DMS79 (cell line): ENCODE measurements at places on chromosomes 16 and 17.
A peak's percentile ranks its signal among the peaks of the same experiment; 100 is the strongest.

DNA sequence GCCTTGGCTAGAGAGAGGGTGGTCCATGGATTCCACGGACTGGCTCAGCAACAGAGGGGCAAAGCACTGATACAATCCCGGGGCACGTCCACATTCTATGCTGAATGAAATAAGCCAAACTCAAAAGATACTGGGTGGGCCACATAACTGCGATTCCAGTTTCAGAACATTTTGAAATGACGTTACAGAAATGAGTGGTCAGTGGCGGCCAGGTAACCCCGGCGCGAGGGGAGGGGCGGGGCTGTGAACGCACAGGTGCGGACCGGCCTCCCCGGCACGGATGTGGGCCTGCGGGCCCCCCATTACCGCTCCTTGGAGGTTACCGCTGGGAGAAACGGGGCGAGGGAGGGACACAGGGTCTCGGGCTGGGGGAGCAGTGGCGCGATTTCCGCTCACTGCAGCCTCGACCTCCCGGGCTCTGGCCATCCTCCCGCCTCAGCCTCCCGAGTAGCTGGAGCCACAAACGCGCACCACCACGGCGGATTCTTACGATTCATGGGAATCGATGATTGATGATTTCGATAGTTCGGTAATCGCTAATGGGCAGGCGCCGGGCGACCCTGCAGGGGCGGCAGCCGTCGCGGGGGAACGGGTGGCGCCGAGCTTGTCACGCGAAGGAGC lies 559 bp downstream of the MVD start:
- DNase-seq = no peak

- DNase-seq = no peak
Observed at GRCh38 chr16:62549875-62550274, 513.6 kb upstream of the CDH8 start.

DNA sequence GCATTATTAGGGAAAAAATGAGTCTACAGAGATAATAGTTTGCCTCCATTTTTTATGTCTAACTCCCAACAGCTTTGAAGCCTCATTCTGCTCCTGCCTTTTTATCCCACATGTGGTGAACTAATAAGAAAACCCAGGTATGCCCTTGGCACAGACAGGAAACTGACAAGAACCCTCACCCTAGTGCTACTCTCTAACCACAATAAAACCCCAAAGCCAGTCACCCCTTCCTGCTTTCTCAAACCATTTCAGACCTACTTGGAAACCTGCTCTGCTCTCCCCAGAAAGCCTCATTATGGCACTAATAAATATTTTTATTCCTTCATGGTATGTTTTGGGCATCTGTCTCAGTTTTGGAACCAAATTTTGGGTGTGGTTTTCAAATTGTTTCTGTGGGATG lies 3.9 kb upstream of the MARVELD3 start:
- no peak for DNase-seq

DNA sequence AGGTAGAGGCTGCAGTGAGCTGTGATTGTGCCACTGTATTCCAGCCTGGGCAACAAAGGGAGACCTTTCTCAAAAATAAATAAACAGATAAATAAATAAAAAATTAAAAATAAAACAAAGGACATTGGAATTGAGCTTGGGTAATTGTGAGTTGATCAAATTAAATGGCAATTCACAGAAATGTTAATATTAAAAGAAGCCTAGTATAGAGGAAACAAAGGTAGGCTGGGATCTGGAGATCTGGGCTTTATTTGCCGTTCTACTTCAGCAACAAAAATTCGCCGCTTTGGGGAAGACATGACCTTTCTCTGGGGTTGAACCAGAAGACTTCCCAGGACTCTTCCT lies 332 bp upstream of the VPS25 start:
- no peak for DNase-seq

DNA sequence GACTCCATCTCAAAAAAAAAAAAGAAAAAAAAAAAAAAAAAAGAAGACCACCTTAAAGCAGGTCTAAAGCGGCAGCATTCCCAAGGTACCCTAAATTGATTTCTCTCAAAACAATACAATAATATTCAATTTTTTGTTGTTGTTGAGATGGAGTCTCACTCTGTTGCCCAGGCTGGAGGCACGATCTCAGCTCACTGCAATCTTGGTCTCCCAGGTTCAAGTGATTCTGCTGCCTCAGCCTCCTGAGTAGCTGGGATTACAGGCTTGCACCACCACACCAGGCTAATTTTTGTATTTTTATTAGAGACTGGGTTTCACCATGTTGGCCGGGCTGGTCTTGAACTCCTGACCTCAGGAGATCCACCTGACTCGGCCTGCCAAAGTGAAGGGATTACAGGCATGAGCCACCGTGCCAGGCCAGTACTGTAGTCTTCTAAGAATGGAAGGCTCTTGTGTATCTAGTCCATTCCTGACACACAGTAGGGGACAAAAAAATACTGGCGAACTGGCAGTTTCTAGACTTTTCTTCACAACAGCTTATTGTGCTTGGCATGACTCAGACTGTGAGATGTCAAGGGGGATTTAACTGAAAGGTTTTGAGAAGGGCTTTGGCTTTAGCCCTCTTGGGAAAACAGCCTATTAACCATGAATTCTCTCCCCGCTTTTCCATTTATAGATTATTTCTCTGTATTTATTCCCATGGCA lies 17.3 kb downstream of the CDR2 start:
- no peak for DNase-seq

DNA sequence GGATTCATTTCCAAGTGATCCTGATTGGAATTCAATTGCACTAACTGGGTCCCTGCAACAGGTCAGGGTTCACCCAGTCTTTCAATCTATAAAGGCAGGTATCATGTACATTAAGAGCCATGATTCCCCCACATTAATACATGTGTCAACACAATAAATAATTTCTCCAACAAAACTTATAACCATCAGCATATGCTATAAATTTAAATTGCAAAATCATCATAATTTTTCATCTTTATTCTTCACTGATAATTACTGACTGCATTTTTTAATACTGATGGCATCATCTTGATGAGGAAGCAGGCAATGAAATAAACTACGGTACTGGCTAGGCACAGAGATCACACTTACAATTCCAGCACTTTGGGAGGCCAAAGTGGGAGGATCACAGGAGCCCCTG lies 59.4 kb downstream of the ZFHX3 start:
- no peak for DNase-seq

- no peak for DNase-seq
Observed at GRCh38 chr16:16934660-16935059, 536.1 kb downstream of the XYLT1 start.

- no peak for DNase-seq
Observed at GRCh38 chr16:1968146-1968953, 1.7 kb downstream of the RNF151 start.

GRCh38 chr16:83802135-83802534 lies 5.6 kb upstream of the HSBP1 start:
- DNase-seq = no peak

DNA sequence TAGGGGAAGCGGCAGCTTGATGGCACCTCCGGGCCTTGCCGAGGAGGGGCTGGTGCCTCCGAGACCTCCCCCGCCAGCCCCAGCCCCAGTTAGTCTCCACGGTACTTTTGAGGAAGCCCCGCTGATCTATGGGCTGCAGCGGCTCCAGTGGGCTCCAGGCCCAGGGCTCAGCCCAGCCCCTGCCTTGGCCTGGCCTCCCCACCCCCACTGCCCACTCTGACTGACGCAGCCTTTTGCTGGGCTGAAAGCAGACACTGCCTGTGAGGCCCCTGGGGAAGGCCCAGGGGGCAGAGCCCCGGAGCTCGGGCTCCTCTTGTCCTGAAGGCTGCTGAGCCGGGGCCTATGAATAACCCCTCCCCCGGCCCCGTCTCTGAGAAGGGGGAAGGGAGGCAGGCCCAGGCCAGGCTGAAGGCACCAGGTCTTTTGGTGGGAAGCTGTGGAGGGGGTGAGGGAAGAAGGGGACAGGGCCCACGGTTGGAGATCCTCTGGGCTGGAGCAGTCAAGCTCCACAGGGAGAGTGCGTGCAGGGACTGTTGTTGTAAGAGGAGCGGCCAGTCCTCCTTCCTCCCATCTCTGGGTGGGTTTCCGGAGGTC lies 7.5 kb upstream of the SMTNL2 start:
- no peak for DNase-seq

GRCh38 chr17:83037874-83038165 lies 41.6 kb upstream of the METRNL start:
- DNase-seq = no peak

GRCh38 chr16:66020046-66020445 lies 346.4 kb upstream of the CDH5 start:
- DNase-seq = no peak

- DNase-seq = peak; percentile 12
Observed at GRCh38 chr17:79851461-79851817, 12.2 kb upstream of the CBX4 start.

GRCh38 chr16:67163164-67163998 lies 1.2 kb upstream of the HSF4 start:
- DNase-seq = peak; percentile 33

DNA sequence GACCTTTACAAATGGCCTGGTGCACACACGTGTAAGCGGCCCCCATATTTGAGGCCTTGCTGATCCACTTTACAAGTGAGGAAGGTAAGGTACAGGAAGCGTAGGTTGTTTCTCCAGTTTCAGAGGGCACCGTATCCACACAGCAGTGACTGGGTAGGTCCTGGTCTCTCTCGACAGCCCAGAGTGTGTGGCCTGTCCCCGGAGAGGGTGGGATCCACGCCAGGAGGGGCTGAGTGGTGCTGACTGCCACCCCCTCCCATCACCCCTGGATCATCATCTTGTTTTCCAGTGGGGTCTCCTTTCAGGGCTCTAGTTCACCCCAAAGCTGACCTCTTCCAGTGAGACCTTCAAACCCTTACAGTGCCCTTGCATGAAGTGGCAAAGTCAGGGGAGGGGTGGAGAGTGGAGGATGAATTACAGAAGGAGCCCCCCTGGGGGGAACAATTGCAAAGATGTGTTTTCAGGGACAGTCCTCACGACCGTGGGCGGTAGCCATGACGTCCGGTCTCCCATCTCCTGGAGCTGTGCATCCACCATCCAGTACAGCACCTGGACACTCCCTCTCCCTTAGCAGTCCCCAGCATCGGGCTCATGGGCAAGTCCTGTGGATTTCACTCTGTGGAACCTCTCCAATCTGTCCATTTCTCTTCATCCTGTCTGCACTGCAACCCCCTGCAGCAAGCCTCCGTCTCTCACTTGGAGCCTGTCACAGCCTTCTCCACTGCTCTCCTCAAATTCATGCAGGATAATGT lies 4.5 kb upstream of the BANP start:
- no peak for DNase-seq

DNA sequence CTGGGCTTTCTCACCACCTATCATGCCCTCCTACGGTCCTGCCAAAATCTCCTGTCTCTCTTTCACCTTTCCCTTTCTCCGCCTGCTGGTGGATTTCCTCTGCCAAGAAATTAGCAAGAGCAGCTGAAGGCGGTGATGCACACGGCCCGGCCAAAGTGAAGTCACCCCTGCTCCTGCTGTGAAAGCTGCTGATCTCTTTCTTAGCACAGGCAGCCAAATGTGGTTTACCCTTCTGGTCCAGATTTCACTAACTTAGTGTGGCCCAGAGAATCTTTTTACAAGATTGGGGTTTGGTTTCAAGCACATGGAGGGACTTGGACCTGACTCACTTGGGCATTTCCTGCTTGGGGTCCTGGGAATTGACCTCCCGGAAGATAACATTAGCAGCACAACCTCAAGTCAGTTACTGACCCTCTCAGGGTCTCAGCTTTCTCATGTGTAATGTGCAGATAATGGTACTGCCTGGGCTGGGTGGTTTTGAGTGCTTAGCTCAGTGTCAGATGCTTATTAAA lies 155.7 kb downstream of the SOCS1 start:
- DNase-seq = no peak

DNA sequence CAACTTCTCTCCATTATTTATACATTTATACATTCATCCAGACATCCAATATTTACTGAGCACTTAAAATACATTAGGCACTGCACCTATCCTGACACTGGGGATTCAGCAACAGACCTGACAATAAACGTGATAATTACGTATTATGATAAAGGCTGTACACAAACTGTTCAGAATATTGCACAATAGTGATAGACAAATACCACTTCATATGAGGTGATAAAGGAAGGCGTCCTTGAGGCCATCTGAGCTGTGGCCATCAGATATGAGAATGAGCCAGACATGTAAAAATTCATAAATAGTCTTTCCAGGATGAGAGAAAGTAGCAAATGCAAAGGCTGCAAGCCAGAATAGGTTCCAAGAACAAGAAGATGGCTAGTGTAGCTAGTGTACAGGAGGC lies 8.6 kb downstream of the USP32 start:
- DNase-seq = no peak
